H7 (cell line): ENCODE measurements at places on chromosomes 2 and 18.

DNA sequence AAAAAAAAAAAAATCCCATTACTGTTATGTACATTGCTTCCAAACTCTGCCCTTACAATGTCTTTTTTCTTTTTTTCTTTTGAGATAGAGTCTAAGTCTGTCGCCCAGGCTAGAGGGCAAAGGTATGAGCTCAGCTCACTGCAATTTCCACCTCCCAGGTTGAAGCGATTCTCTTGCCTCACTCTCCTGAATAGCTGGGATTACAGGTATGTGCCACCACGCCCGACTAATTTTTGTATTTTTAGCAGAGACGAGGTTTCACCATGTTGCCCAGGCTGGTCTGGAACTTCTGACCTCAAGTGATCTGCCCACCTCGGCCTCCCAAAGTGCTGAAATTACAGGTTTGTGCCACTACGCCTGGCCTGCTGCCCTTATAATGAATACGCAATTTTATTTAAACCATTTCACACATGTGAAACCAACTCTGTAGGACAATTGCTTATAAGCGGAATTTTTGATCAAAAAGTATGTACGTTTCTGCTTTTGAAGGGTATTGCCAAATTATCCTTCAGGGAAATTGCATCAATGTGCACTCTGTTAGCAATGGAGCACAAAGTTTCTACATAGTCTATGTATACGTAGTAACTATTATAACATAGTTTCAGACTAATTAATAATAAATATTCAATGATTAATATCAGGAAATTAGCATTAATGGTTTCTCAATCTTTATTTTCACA lies 55.7 kb upstream of the ACTR3 start:
- DNase-seq: no peak

- DNase-seq: no peak
Observed at GRCh38 chr2:164757934-164758695, 83.5 kb downstream of the COBLL1 start.

GRCh38 chr18:79770826-79771225 lies 26.9 kb upstream of the KCNG2 start:
- peak; percentile 50 for DNase-seq

DNA sequence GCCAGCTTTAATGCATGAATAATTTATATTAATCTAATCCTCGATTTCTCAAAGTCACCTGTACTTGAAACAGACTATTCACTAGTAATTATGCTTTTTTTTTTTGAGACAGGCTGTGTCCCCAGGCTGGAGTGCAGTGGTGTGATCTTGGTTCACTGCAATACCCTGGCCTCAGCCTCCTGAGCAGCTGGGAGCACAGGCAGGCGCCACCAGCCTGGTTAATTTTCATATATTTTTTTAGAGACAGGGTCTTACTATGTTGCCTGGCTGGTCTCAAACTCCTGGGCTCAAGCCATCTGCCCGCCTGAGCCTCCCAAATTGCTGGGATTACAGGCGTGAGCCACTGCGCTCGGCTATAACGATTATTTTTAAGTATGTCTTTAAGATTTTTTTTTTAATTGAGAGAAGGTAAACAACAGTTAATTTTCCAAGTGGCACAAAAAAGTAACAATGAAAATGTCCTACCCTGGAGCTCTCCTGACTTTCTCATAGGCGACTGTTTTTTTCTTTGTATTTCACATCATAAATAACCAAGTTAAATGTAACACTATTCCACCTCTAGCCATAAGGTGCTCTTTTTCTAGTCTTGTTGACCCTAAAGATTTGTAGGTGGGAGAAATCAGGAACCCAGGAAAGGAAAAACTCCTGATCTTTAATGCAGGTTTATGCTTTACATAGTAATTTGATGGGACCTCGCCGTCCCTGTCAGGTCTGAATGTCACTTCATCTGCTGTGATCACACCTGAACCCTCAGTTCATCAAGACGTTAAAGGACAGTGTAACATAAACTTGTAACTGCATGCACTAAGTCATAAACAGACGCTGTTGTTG lies 1.3 kb upstream of the ANKRD12 start:
- DNase-seq: peak; percentile 8

DNA sequence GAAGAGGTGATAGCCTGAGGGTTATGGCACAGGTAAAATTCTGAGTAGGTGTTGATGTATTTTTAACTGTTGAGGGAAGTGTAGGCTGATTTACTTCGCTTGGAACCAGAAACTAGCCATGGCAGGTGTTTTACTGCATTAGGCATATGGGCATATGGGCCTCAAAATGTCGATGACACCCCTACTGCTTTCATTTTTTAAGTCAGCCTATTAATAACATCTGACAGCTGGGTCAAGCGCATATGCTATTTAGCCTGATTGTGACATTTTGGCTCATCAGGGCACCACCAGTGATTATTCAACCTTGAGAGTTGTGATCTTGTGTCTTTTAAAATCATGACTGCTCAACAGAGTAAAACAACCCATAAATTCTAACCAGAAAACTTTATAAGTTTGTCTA lies 1396.9 kb upstream of the NXPH2 start:
- no peak for DNase-seq

DNA sequence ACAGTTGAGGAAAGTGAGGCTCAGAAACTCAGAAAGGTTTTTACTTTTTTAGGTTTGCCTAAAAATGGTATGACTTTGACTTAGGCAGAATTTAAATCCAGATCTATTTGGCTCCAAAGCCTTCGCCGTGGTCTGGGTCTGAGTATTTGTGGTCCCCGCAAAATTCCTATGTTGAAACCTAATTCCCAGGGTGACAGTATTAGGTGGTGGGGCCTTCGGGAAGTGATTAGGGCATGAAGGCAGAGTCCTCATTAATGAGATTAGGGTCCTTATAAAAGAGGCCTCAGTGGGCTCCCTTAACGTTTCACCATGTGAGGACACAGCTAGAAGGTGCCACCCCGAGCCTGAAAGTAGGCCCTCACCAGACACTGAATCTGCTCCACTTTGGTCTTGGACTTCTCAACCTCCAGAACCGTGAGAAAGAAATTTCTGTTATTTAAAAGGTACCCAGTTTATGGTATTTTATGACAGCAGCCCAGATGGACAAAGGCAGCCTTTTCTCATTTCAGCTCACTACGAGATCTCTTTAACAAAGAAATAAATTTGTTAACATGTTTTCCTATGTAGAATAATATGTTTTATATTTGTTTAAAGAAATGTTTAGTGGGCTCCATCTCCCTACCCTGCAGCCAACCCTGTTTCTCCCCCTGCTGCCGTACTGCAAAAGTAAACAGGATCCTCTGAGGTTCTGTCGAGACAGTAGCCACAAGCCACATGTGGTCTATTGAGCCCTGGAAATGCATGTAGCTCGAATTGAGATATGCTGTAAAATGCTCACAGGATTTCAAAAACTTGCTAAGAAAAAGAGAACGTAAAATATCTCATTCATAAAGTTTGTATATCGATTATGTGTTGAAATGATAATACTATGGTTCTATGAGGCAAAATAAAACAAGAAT lies 80.6 kb downstream of the MOGAT1 start:
- no peak for DNase-seq

- DNase-seq: peak; percentile 79
Observed at GRCh38 chr2:15800495-15801329, 139.6 kb upstream of the MYCN start.

- DNase-seq: no peak
Observed at GRCh38 chr2:134218414-134218813, 35.5 kb upstream of the MGAT5 start.

DNA sequence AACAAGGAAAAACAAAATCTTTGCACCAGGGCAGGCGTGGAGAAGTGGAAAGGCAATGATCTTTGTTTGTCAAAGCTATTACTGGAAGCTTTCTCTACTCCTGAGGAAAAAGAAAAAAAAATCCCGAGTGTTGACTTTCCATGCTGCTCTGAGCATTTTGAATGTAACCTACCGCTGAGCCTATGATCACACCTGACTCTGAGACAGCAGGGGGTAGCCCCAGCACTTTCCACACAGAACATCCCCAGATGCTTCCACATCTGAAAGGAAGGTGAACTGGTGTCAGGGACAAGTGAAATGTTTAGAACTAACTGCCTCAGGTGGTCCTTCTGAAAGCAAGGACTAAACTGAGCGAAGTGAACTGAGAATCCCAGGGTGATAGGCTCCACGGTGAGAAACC lies 1315.1 kb upstream of the DDX18 start:
- no peak for DNase-seq

GRCh38 chr18:24346254-24346653 lies 51.4 kb downstream of the OSBPL1A start:
- no peak for DNase-seq

DNA sequence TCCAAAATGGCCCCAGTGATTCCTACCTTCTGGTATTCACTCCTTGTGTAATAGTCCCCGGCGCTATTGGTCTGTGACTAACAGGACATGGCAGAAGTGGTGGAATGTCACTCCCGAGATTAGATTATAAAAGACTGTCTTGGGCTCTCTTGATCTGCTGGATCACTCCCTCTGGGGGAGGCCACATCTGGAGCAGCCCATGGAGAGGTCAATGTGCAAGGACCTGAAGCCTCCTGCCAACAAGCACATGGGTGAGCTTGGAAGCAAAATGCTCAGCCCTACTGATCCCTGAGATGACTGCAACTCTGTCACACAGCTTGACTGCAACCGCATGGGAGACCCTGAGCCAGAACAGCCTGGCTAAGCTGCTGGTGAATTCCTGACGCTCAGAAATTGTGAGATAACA lies 94.3 kb upstream of the GLI2 start:
- no peak for DNase-seq

DNA sequence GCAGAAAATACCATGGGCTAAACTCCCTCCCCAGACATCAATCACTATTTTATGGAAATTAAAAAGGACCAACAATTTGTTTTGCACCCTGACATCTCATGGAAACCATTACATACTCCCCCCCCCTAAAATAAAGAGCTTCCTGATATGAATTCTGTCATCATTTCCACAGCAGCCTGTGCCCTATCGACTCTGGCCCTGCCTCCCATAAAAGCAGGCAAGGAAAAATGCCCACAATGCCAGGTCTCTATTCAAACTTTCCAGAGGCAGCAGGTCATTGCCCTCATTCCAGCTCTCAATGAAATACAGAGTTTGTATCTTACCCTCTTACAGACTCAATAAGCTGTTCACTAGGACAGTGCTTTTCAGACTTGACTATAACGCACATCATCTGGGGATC lies 254.4 kb upstream of the TANK start:
- no peak for DNase-seq
